ENCODE measurements at places on chromosomes 1 and 21. TPM values are rescaled to one million over a fixed set of nuclear protein-coding genes. Genes with fewer than 3 reads are reported as not detected.

The SESN2 gene
- 10.2 TPM for total RNA-seq

The C1orf115 gene
- under 0.01 TPM for total RNA-seq

DNA sequence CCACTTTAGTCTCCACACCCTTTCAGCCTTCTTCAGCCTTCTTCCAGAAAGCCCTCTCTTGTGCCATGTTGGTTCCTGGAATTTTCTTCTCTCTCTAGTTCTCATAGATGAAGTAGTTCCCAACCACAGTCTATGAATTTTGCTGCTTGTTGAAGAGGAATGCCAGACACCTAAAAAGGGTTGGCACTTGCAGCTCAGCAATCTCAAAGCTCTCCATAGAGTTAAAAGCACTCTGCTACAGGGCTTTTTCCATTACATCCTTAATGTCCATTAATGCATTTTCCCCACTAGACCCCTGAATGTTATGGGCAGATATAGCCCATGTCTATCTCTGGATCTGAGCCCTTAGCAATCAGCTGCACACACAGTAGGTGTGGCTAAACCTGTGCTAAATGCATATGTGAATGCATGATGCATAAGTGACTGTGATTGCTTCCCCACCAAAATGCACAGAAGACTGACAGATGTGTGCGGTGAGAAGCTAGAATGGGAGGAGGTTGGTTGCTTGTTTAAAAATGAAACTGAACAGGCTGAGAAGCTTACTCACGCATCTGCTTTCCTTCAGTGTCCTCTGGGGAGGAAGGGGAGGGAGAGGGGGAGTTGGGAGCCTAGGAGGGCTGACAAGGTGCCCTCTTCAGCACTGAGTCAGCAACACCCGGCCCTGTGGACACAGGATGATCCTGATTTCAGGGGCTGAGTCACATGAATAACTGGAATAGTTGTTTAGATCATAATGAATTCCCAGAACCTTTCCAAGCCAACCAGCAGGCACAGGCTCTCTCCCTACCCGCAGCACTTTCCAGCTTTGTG is 146.1 kb upstream of the FGGY start:
- DNase-seq, result peak; percentile 100
- H3K27me3 ChIP-seq, result no peaks in the 10 kb centered on the region
- peak overlapping the region; percentile 94 for H3K27ac ChIP-seq
- H3K4me3 ChIP-seq, result peak overlapping the region; percentile 23

GRCh38 chr1:4284976-4285375 is 369.4 kb upstream of the AJAP1 start:
- H3K4me3 ChIP-seq, result no peak overlapping the region
- no peaks in the 10 kb centered on the region for H3K27me3 ChIP-seq
- H3K27ac ChIP-seq, result no peak overlapping the region
- H3K36me3 ChIP-seq, result no peaks in the 10 kb centered on the region
- H3K4me1 ChIP-seq, result no peaks in the 10 kb centered on the region

- H3K4me1 ChIP-seq, result 0 out of 2 replicates have a peak, but pooled peaks cover under 1% of the 10 kb centered on the region
- no peak overlapping the region for H3K27ac ChIP-seq
- no peak overlapping the region for H3K4me3 ChIP-seq
- peaks cover 11% of the 10 kb centered on the region for H3K27me3 ChIP-seq
These were observed 20.7 kb downstream of the PDIK1L start for GRCh38 chr1:26132128-26132833.

DNA sequence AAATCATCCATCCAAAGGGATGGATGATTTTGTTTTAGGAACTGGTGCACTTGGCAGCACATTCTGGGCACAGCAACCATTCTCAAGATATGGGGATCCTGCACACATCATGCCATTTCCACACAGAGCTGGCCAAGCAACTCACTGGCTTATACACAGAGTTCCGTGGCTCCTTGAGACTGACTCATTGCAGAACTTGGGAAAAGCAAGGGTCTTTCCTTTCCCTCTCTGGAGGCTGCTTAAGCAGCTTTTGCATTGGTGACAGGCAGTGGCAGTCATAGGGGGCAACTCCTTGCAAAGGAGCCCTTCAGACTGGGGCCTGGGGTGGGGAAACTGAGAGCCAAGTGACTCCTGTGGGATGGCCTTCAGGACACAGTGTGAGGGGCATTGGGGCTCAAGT is 1.9 kb upstream of the MAD2L2 start:
- no peak overlapping the region for H3K4me3 ChIP-seq
- peak; percentile 7 for DNase-seq
- H3K27ac ChIP-seq, result no peak overlapping the region
- H3K36me3 ChIP-seq, result no peaks in the 10 kb centered on the region

DNA sequence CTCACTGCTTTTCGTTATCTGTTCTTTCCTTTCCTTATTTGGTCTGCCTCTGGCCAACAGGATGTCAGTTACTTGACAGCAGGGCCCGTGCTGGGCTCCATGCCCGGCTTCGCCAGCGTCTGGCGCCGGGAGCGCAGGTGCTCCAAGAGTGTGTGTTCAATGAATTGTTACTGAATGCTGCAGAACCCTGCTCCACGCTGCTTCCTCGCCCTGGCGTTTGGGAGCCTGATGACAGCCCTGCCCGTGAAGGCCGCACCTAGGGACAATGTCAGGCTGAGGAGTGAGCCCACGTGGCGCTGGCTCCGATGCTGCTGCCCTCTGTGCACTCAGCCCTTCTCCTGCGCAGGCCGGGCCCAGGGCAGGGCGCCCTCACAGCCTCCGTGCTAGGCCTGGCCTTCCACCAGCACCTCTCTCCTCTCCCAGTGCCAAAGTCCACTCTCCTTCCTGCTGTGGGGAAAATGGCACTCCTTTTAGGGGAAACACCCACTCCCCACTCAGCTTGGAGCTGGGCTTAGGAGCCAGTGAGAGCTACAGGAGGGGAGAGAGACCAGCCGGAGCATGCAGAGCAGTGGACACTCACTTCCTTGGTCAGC is 51.4 kb downstream of the ACBD3 start:
- no peak overlapping the region for H3K27ac ChIP-seq
- H3K4me1 ChIP-seq, result no peaks in the 10 kb centered on the region
- H3K36me3 ChIP-seq, result no peaks in the 10 kb centered on the region
- H3K27me3 ChIP-seq, result no peaks in the 10 kb centered on the region
- no peak for DNase-seq

DNA sequence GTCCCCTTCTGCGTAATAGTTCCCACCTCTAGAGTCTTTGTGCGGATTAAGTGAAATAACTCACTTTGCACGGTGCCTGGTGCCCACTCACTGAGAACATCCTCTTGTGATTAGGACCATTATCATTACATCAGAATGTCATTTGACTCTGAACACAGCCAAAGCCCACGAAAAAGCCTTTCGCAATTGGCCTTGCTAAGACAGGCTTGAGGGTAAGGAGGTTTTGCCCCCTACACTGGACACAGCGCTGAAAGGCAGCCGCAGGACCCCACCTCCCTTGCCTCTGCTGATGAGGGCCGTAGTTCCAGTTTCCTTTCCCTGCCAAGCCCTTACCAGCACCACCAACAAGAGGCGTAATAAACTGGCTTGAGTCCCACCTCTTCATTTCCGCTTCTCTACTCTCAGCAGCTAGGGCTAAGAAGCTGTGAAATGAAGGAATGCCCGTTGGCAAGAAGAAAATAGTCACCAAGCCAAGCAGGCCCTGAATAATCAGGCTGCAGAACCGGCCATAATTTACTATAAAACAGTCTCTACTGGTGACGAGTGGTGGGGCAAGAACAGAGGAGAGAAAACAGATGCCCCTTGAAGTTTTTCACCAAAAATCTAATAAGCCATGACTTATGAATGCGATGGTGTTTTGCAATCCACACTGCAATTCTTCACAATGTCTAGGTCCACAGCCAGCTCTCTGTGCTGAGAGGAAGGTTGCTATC is 53.1 kb downstream of the SH3GLB1 start:
- no peak overlapping the region for H3K27ac ChIP-seq
- no peak overlapping the region for H3K4me3 ChIP-seq

All from IMR-90 (cell line).